ENCODE measurements at places on chromosomes 2 and 18.
A peak's percentile ranks its signal among the peaks of the same experiment; 100 is the strongest.

DNA sequence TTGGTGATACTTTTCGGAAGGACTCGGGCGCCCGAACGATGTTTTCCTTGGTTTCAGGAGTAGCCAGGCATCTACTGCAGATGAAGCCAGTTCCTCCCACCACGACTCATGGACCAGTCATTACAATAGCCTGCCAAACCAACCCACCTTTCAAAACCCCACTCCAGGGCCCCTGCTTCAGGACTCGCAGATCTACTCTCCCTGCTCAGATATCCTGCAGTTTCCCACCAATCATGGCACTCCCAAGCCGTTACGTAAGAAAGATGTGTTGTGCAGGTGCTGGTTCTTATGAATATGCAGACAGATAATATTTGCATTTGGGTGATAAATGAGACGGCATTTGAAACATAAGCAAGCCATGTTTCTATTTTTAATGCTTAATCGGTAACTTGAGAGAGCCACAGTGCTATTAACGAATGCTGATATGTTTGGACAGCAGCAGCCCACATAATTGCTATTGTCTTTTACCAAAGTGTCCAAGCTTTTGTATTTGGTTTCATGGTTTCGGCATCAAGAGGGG lies 3.5 kb upstream of the CYS1 start:
- no peak for DNase-seq

GRCh38 chr18:79484661-79485621 lies 89.2 kb downstream of the NFATC1 start:
- DNase-seq: no peak

DNA sequence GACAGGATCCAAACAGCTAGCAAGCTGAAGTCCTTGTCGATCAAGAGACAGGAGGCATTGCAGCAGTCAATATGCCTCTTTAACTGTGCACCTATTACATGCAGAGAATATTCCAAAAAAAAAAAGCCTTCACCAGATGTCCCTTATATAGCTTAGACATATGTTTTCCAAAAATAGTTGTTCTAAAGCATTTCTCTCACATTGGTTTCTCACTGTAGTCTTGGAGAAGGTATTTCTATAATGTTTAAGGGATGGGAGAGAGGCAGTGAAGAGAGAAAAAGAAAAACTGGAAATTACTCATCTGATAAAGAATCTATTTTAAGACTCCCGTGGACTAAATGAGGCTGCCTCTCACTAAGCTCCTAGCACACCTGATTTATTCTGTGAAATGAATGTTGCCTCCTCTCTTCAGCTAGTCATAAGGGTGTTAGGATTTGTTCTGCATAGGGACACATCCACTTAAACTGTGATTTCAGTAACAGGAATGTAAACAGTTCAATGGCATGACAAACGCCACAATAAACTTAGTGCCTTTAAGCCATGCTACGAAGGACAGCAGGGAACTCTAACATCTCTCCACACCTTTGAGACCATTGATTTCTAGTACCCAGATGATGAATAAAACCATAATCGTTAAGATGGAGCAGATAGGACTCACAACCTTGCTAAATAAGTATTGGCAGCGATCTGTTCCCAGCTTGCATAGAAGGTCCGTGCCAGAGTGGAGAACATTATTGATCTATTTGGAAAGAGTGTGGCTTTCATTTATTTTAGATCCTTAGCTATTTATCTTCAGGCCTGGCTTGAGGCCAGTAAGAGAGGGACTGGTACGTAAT lies 98.6 kb upstream of the NCK2 start:
- DNase-seq: no peak

- DNase-seq: no peak
Measured at GRCh38 chr2:167100506-167100905, 212.2 kb downstream of the XIRP2 start.

DNA sequence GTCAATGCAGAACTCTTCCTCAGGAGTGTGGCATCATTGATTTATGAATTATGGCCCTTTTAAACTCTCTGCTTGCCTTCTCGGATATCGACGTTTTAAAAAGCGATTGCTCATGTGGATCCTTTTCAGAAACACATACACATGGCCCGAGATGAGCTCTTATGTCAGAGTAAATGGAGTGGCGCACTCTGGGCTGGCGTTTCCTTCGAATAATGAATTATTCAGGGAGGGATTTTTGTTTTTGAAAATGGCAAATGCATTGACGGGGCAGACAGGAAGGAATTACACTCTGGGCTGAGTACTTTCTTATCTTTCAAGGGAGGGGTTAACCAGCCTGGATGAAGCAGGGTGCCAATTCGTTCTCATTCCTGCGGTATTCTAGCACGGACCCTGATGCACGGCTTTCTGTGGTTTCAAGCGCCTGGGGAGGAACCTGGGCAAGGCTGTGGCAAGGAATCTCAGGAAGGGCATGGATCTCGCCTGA lies 142.7 kb downstream of the PRKCE start:
- DNase-seq: no peak

GRCh38 chr2:218701806-218702205 lies 8.8 kb upstream of the TTLL4 start:
- DNase-seq: no peak

GRCh38 chr2:196256585-196256984 lies 85.2 kb upstream of the STK17B start:
- DNase-seq: no peak

DNA sequence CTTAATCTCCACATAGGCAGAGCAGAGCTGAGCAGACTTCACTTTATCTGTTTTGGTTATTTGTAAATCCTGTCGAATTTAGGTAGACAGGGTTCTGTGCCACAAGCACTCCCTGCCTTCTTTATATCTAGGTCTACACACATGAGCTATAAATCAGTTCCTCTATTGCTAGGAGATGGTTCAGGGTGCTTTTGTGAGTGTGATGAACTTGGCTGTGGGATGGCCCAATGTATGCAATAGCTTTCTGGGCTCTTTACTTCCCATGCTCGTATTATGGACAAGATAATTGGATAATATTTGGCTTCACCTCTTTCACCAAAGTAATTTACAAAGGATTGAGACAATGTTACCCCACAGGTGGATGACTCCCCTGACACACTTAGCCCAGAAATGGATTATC lies 72.2 kb downstream of the PLB1 start:
- no peak for DNase-seq

GRCh38 chr2:63789338-63790020 lies 52.2 kb upstream of the UGP2 start:
- no peak for DNase-seq

- DNase-seq: no peak
Measured at GRCh38 chr2:46684661-46685060, 205.3 kb downstream of the TMEM247 start.

GRCh38 chr2:23460993-23461392 lies 76.0 kb downstream of the KLHL29 start:
- no peak for DNase-seq

GRCh38 chr18:74064510-74064909 lies 83.1 kb downstream of the FBXO15 start:
- no peak for DNase-seq

DNA sequence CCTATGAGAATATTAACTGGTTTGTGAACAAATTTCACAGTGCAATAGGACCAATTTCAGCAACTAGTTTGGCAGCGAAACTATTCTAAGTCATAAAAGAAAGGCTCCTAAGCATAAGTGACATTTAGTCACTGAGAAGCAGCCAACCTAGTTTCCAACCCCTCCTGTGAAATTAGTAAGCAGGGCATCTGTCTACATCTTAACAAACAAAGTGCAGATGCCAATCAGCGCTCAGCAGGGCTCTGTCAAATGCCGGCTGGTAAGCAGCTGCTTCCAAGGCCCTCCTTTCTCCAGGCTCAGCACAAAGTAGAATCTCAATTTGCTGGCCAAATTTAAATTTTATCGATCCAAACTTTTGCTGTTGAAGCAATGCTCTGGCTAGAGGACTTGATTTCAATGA lies 124.7 kb downstream of the ICOS start:
- no peak for DNase-seq

GRCh38 chr18:51051105-51051712 lies 21.2 kb downstream of the SMAD4 start:
- DNase-seq: peak; percentile 52

DNA sequence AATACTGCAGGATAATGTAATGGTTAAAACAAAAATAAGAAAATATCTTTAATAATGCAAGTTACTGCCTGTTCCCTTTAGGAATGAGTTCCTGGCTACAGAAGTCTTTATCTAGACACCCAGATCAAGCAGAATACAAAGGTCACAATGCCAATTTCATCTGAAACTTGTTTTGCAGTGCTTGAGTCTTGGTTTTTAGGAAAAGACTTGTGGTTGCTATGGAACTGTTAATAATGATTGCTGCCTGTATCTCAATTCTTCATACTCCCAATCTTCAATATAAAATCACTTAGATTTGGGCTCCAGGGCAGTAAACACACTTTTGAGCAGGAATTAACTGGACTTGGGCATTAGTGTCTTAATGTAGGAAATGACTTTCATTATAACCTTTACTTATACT lies 14.2 kb downstream of the CAVIN2 start:
- DNase-seq: no peak

- DNase-seq: no peak
Measured at GRCh38 chr2:201204655-201205514, 21.9 kb downstream of the CASP10 start.

DNA sequence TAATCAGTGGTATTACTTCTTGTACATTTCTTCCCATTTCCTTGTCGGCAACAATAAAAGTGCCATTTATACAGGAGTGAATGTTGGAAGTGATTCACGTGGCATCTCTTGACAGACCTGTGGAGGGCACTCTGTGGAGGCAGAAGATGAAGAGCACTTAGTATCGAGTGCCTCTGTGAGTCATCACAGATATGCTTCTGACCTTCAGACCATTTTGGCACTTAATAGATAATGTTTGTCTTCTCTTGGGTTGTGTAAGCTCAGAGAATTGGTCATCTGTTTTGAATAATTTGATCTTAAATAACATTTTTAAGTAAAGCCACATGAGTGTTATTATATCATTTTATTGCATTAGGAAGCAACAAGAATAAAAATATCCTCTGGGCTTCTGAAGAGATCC lies 305.5 kb downstream of the PTPRM start:
- no peak for DNase-seq

- DNase-seq: no peak
Measured at GRCh38 chr2:128750328-128751165, 431.9 kb upstream of the HS6ST1 start.

GRCh38 chr2:126886211-126886915 lies 12.3 kb upstream of the TEX51 start:
- DNase-seq: peak; percentile 43

DNA sequence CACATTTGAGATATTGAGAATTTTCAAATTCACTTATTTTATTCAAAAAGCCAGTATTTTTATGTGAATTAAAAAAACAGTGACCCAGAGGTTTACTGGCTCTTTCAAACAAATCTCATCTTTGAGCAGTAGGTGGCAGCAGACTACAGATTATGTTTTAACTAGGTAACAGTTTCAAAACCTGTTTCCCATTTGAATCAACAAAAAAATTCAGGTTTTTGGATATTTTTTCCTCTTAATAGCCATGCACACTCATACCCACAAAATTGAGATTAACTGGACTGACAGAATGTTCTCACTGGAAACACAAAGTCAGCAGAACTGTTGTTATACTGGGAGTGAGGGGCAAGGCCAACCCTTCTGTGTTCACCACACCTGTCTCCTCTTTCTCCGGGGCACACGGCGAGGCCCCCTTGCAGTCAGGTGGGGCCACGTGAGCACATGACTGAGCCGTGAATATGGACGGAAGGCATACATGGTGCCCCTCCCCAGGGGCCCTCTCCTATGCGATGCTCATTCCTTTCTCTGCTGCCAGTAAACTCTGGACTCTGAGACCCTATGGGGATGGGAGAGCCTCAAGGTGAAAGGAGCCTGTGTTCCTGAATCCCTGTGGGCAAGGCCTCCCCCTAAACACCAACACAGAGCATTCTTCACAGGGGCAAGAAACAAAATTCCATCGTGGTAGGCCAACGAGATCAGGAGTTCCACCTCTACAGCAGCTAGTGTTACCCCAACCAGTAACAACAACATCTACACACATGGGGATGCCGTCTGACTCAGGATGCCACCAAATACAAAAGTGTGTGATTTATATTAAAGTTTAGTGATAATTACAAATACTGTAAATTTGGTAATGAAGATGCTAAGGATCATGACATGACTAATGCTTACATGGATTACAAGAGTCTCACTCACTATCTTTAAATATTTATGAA lies 80.4 kb downstream of the LPIN2 start:
- DNase-seq: peak; percentile 70

DNA sequence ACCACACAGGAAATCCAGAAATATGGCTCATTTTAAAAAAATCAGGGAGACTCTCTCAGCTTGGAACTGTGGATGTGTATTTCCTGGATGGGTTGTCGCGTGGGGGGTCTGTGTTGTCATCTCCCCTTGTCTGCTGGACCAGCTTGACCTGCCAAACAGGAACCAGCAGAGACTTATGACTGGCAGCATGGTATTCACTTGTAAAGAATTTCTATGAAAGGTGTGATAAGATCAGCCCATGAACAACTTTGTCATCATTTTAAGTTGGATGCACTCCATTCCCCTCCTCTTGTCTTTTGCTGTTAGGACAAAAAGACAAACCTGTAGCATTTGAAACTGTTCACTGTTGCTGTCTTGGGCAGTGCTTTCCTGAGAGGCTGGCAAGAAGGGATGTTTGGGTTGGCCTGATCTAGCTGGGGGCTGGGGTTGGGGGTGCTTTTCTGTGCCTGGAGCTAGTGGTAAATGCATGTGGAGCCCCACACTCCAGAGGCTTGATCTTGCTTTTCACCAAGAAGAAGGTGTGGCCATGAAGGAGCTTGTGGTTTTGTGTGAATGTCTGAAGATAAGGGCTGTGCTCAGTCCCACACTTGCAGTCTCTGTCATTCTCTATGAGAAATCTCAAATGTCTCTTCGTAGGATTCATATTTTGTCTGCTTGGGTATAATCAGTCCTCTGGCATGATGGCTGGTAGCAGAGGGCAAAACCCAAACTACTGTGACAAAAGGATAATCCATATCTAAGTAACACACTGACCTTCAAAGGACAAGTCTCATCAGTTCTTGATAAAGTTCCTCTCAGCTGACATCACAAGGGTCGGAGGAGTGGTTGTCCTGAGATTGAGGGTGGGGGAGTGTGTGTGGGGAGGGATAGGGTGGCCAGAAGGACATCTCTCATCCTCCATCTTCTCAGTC lies 39.0 kb downstream of the RALB start:
- DNase-seq: no peak
